ENCODE measurements at places on chromosomes 12 and 14.
A peak's percentile ranks its signal among the peaks of the same experiment; 100 is the strongest.

GRCh38 chr12:90036637-90037036, 328.0 kb upstream of the ATP2B1 start:
- DNase-seq = no peak

DNA sequence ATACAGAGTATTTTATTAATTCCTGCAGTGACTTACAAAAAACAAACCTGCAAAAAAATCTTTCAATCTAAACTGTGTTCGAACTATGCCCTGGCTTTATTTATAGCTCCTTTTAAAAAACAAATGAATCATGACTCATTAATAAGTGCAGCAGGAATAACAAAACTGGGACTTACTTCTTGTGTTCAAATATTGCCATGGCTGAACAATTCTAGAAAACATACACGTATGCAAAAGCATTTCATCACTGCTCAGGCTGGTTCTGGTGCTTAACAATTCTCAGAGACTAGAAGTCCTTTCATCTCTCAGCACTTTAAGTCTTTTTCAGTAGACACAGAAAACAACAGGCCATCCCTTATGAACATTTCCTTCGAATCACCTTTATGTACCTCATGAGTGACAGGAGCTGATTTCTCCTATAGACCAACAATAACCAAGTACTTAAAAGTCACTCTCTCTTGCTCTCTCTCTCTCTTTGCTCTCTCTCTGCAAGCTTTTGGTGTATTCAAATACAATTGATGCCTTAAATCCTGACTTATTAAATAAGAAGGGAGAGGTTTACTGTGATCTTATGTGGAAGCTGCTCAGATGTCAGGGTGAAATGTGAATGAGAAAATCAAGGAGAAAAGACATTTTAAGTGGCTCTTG, 268.8 kb downstream of the TTC8 start:
- peak; percentile 12 for DNase-seq

DNA sequence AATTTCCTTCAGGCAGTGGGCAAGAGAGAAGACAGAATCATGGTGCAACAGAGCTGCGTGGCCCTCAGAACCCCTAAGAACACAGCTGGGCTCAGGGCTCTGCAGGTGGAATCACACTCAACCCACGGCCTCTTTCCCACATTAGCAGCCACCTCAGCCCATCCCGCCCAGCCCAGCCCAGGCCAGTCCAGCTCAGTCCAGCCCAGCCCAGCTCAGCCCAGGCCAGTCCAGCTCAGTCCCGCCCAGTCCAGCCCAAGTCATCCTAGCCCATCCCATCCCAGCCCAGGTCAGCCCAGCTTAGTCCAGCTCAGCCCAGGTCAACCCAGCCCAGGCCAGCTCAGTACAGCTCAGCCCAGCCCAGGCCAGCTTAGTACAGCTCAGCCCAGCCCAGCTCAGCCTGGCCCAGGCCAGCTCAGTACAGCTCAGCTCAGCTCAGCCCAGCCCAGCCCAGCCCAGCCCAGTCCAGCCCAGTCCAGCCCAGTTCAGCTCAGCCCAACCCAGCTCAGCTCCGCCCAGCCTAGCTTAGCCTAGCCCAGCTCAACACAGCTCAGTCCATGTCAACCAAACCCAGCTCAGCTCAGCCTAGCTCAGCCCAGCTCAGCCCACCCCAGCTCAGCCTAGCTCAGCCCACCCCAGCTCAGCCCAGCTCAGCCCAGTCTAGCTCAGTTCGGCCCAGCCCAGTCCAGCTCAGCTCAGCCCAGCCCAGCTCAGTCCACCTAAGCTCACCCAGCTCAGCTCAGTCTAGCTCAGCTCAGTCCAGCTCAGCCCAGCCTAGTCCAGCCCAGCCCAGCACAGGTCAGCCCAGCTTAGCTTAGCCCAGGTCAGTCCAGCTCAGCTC, 183.1 kb downstream of the TMEM121 start:
- no peak for DNase-seq

GRCh38 chr12:92942905-92943304, 13.8 kb upstream of the EEA1 start:
- peak; percentile 64 for DNase-seq

DNA sequence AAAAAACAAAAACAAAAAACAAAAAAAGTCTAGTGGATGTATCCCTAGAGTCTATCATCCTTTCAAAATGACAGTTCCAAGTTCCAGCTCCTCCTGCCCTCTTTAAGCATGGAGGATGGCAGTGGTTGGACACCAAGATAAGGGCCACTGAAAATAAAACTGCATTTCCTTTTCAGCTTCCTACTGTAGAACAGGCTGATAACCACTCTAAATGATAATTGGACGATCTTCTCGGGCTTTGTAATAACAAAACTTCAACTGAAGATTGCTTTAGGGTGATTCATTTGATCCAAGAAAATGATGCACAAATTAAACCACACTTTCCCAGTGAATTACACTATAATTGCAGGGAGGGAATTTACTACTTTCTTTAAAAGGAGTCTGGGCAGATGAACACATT, 42.2 kb upstream of the CRACR2A start:
- no peak for DNase-seq

GRCh38 chr12:61993734-61994345, 266.4 kb upstream of the USP15 start:
- DNase-seq = peak; percentile 46

GRCh38 chr14:88934351-88934806, 109.9 kb downstream of the TTC8 start:
- DNase-seq = peak; percentile 4

- no peak for DNase-seq
Measured at GRCh38 chr12:42625611-42626010, 36.1 kb upstream of the PRICKLE1 start.

Measured in adipocyte (in vitro differentiated cells).